Naive B cell (primary cell): ENCODE measurements at places on chromosomes 5 and 9.

GRCh38 chr5:72302171-72302570 lies 17.9 kb downstream of the MRPS27 start:
- no peak for DNase-seq

DNA sequence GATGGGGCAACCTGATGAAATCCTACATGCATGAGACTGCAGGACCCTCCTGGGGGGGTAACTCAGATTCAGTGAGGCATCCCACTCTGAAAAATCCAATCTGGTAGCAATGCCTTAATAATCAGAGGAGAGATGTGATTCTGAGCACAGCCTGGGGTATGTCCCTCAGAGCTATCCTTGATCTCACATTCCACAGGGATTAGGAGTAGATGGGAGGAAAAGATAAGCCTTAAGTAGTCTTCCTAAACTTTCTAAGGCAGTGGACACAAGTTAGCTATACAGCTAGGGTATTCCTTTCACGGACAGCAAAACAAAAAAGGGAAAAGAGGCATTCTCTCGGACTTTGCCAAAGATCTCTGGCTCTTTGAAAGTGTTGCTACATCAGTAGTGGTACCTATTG lies 3.9 kb upstream of the SPATA9 start:
- no peak for DNase-seq

GRCh38 chr9:18056269-18056992 lies 417.5 kb upstream of the ADAMTSL1 start:
- DNase-seq = no peak

DNA sequence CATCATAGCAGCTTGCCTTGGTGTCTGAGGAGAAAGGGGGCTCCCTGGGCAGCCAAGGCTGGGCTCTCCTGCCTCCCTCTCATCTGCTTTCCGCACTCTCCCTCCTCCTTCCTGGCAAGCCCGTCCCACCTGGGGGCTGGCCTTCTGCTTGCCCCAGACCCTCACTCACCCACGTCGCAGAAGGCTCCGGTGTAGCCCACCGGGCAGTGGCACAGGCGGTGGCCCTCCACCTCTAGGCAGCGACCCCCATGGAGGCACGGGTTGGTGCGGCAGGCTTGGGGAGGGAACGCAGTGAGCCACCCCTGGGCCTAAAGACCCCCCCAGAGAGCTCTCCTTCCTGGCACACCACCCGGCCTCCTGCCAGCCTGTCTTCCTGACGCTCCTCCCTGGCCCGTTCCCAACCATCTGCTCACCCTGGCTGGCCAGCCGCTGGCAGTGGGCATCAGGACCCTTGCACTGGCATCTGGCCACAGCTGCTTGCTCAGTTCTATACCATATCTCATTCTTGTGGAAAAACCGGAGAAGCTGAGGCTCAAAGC lies 4.2 kb upstream of the PFN3 start:
- DNase-seq = no peak

GRCh38 chr5:60668686-60669304 lies 31.2 kb downstream of the DEPDC1B start:
- DNase-seq = peak; percentile 29

DNA sequence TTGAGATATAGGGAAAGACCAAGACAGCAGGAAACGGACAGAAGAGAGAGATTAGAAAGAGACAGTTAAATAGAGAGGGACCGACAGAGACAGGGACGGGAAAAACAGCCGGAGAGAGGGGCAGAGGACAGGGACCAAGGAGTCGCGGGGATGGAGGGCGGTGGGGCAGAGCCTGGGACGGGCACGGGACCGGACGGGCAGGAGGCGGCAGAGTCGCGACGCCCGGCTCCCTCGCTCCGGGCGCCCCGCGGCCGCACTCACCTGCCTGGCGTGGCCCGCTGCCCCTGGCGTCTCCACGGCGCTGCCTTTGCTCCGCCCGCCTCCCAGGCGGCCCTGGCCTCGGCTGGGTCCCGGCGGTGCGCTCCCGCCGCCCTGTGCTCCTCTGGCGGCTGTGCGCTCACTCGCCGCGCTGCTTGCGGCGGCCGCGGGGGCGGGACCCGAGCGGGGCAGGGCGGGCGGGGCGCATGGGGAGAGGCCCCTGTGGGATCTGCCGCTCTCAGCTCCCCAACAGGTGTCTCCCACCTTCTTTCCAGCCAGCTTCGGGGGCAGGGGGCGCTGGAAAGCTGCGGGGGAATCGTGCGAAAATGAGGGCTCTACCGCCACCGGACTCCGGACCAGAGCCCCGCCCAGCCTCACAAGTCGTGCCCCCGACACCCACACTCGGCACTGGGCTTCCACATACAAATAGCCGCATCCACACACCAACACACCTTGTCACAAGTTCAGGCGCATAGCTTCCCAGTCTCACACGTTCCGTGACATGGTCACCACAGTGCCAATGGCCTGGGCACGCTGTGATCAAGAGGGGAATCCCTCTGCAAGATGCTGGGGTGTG lies at the start of gene ARID3C:
Gene ARID3C, minus strand, starts transcription at position 411 of the 835 bp plus-strand sequence. CDS start 1,052 bp downstream, outside the sequence.
- DNase-seq = no peak
